H9 (cell line): ENCODE measurements at places on chromosomes 3 and 15.

DNA sequence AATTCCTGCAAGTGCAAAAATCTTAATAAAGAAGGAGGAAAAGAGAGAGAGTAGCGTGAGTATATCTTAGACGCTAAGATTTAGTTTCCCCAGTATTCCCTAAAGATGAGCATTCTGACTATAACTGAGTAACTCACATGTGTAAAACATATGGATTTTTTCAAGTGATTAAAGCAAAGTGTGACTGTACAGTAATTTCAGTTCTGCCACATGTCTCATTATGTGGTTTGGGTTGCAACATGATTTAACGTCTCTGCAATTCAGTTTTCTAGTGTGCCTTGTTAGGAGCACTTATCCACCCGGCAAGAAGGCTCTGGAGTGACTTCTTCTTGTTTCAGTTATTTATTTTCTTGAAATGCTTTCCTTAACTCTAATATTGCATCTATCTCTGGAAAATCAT lies 514.1 kb downstream of the ROBO1 start:
- no peak for DNase-seq

- no peak for DNase-seq
These were observed 203.1 kb upstream of the WNT5A start for GRCh38 chr3:55690177-55690576.

GRCh38 chr3:152458376-152459117 lies 189.8 kb downstream of the MBNL1 start:
- DNase-seq, result no peak

DNA sequence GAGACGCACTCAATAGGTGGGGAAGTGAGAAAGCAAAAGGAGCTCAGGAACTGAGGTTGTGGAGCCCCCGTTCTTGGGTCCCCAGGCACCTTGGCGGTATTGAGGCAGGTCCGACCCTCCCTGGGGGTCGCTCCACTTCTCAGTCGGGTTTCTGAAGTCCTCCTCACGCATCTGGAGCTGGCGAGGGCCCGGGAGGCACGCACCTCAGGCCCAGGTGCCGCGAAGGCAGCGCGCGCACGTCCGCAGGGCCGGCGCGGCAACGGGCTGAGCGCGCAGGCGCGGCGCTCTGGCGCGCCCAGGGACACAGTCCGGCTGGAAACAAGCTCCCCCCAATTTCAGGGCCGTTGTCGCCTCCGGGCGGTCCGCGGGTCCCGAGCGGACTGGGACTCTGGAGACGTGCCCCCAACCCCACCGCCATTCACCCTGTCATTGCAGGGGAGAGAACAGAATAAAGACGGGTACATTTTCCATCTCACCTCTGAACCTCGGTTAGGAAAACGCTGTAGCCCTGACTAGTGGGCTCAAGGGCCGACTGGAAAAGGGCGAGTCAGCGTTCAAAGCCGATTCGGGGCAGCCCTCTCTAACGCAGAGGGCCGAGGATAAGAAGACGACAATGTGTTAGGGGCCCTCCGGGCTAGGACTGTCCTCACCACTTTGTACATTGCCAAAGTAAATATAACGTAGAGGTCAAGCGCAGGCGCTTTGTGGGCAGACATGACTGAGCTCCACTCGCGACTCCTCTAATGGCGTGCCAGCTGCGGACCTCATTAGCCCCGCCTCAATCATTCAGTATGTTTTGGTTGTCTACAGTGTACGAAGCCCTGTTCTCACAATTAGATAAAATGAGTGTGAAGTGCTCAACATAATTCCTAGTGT lies at the start of gene ZNF770:
ZNF770 (minus strand) TSS at position 261 of the 876 bp plus-strand sequence. CDS start 4,853 bp downstream, outside the sequence.
- DNase-seq, result peak; percentile 81

- no peak for DNase-seq
These were observed 46.2 kb downstream of the SLC25A26 start for GRCh38 chr3:66267031-66267430.

- no peak for DNase-seq
These were observed 28.4 kb downstream of the PXYLP1 start for GRCh38 chr3:141259821-141260629.

DNA sequence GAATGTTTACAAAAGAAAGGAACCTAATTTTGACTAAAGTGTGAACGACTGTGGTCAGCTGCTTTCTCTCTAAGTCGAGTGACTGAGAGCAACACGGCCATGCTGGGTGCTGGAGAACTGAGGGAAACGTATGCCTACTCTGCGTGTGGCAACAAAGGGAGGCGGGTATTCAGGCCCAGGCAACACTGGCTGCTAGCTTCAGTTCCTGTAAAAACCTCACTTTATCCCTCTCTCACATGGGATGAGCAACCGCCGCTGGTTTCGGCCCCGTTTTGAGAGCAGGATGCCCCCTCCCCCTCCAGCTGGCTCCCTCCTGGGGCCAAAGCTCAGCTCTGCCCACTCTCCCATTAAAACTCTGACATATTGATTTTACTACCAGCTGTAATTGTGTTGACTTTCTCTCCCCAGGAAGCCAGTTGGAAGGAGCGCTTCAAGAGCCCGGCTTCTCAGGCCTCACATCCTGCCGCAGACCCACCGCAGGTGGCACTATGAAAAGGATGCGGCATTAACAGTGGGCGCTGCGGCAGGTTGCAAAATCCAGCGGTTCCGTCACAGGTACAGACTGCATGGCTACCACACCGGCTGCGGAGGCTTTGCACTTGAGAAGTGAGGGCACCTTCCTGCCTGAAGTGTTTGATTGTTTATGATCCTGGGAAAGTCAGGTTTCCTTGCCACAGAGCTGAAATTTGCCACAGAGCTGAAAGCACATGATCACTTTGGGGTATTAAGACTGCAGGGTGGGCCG lies 12.7 kb downstream of the PLXND1 start:
- DNase-seq, result peak; percentile 49

DNA sequence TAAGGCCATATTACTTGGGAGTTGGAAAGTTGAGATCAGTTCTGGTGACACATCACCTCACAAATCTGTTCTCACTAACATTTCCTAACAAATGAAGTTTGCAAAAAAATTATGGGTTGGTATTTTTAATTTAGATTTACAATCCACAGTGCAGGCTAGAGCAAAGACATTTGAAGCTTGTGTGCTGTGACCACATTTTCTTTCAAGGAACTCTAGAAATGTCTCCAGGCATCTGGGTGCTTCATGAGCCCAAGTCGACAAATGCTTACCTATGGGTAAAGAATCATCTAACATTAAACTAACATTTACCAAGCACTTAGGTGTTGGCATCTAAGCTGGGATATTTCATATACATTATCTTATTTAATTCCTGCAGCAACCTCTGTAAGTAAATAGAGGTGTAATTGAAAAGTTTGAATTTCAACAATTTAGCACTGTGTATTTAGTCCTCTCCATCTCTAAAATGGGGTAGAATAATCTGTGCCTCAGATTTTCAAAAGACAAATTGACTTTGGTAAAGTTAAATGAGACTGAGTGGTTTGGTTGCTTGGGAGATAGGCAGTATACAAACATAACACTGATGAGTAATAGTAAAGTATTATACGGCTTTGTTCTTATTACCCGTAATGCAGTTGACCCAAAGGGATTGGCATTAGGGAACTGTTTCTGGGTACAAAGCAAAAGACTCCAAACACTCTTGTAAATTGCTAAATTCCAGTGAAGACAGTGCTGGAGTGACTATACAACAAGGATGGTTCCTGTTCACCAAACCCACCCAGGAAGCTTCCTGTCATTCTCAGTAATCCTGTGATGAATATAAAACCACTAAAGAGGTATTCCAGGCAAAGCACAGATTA lies 162.5 kb downstream of the TPRG1 start:
- DNase-seq, result no peak

- no peak for DNase-seq
These were observed 621 bp upstream of the PARP6 start for GRCh38 chr15:72272997-72273352.

- peak; percentile 24 for DNase-seq
These were observed 62.7 kb upstream of the KLF13 start for GRCh38 chr15:31263751-31264558.

DNA sequence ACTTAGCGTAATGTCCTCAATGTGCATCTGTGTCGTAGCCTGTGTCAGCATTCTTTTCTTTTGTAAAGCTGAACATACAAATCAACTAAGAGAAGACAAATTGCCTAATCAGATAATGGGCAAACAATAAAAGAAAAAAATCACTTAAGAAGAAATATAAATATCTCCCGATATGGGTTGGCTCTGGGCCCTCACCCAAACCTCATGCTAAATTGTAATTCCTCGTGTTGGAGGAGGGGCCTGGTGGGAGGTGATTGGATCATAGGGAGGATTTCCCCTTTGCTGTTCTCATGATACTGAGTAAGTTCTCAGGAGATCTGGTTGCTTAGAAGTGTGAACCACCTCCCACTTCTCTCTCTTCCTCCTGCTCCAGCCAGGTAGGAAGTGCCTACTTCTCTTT lies 285.0 kb upstream of the LYSMD4 start:
- DNase-seq, result no peak

DNA sequence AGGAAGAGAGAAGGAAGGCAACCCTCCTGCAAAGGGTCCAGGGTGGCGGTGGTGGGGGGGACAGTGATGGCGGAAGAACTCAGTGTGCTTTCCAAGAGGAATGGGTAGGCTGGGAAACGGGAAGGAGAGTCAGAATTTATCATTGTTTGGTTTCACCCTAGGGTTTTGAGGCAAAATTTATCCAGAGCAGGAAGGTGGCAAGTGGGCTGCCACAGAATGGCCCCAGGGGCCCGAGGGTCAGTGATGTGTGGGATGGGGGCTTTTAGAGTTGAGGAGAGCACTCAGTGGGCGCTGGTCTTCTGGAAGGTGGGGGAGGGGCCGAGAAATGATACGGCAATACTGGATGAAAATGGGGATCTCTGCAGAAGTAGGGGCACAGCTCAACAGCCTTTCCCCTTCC lies 581 bp downstream of the FAM131A start:
- DNase-seq, result no peak

GRCh38 chr15:98904544-98904943 lies 103.0 kb downstream of the PGPEP1L start:
- peak; percentile 58 for DNase-seq

- no peak for DNase-seq
These were observed at the start of gene ANKRD63 for GRCh38 chr15:40282869-40283614. Gene ANKRD63 (minus strand): TSS chr15:40283064. CDS start chr15:40282586, 478 bp downstream.

- DNase-seq, result no peak
These were observed 201.6 kb downstream of the SATB1 start for GRCh38 chr3:18223571-18223970.

DNA sequence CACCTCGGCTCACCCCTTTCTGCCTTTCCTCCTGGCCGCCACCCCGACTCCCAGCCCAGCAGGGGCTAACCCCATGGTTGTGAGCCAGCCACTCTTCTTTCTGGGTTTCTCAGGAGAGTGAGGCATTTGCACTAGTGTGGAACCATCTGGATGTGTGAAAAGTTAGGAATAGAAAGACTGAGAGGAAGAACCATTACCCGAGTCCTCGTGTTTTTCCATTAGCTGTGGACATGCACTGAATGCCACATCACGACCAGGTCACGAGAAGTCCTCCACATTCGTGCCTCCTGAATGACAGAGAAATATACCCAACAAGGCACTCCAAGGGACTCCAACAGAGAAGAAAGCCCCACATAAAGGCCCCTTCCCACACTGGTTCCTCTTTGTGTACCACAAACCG lies 18.0 kb upstream of the RAD18 start:
- DNase-seq, result no peak

GRCh38 chr15:41263891-41264351 lies 32.9 kb downstream of the CHP1 start:
- peak; percentile 52 for DNase-seq

GRCh38 chr15:40650479-40650878 lies 44.5 kb upstream of the RAD51 start:
- DNase-seq, result no peak

GRCh38 chr15:26682598-26683164 lies 90.2 kb downstream of the GABRB3 start:
- peak; percentile 69 for DNase-seq

- no peak for DNase-seq
These were observed 40.2 kb downstream of the DPH6 start for GRCh38 chr15:35505809-35506208.

DNA sequence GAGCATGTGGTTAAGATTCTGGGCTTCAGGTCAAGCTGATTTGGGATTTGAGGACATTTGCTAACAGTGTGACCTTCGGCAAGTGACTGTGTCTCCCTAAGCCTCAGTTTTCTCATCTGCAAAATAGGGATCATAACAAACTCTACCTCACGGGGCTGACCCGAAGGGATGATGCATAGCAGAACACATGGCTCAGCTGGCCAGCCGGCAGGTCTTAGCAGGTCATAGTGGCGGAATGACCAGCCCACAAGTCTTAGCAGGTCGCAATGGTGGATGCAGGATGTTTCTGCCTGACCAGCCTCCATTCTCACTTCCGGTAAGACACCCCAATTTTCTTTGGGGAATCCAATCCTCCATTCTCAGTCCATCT lies 63.3 kb downstream of the IQSEC1 start:
- no peak for DNase-seq

DNA sequence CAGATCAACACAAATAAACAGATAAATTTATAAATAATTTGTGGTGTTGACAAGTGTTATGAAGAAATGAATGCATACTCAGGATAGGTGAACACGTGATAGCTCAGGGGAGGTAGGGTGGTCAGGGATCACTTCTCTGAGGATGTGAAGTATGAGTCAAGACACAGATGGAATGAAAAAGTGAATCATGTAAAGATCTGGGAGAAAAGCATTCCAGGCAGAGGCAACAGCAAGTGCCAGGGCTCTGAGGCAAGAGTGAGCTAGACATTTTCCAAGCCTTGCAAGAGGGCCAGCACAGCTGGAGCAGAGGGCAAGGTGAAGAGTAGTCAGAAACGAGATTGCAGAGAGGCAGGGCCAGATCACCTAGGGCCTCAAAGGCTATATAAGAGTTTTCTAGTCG lies 177.8 kb downstream of the WNT5A start:
- no peak for DNase-seq

GRCh38 chr3:190281308-190282051 lies 40.8 kb downstream of the CLDN1 start:
- DNase-seq, result no peak

DNA sequence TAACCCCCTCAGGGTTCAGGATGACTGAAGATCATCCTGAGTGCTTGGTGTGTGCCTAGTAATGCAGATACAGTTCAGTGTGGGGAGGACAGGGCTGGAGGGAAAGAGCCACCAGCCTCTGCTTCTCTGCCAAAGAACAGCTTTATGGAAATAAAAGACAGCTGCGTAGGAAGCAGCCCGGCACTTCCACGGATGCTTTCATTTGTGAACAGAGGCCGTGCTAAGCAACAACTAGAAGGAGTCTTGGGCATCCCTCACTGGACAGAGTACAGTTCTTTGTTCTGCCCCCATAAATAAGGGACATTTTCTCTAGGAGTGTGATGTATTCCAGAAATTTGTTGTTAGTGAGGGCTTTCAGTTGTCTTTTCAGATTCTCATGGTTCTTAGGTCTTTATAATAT lies 194.8 kb upstream of the RGMA start:
- DNase-seq, result no peak

GRCh38 chr3:108486941-108487340 lies 23.5 kb downstream of the MYH15 start:
- no peak for DNase-seq

- no peak for DNase-seq
These were observed 164.5 kb downstream of the WNT5A start for GRCh38 chr3:55322638-55323037.

GRCh38 chr15:79896131-79896633 lies 632 bp downstream of the MTHFS start:
- no peak for DNase-seq

- no peak for DNase-seq
These were observed 32.5 kb downstream of the GMNC start for GRCh38 chr3:190830031-190830430.

GRCh38 chr3:13140596-13140995 lies 67.4 kb upstream of the IQSEC1 start:
- DNase-seq, result no peak

GRCh38 chr3:68880632-68881031 lies 51.7 kb downstream of the TAFA4 start:
- DNase-seq, result no peak
